Mesenchymal stem cell (in vitro differentiated cells and primary cell): ENCODE measurements at places on chromosomes 4 and X.

DNA sequence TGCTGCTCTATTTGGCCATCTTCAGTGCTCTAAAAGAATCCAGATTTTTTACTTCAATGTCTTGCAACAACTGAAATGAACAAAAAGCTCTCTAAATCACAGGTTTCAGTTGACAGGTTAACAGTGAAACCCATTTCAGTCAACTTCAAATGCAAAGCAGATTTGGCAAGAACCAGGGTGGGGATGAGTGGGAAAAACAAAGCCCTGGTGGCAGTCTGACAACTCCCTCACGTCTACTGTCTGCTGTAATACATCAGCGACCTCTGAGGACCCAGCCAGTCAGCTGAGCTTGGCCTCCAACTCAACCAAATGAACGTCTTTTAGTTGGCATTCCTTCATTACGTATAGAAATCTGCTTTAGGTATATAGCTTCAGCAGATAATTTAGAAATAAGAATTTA lies 95.8 kb downstream of the COL25A1 start:
- no peak for DNase-seq

DNA sequence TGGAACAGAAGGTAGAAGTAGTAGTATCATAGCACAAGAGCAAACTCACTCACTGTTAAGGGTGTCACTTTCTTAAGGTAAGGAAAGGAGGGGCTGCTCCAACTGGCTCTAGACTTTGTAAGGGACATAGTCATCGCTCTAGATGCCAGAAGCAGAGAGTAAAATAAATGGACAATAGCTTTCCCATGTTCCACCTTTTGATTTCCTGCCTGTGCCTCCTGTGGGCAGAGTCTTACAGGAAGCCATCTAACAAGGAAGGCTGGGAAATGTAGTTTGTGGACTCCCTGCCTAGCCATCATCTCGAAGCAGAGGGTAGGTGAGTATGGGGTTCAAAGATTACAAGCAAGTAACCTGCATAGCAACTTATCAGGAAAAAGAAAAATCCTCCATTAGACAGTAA lies 1.7 kb upstream of the METTL14 start:
- no peak for DNase-seq

DNA sequence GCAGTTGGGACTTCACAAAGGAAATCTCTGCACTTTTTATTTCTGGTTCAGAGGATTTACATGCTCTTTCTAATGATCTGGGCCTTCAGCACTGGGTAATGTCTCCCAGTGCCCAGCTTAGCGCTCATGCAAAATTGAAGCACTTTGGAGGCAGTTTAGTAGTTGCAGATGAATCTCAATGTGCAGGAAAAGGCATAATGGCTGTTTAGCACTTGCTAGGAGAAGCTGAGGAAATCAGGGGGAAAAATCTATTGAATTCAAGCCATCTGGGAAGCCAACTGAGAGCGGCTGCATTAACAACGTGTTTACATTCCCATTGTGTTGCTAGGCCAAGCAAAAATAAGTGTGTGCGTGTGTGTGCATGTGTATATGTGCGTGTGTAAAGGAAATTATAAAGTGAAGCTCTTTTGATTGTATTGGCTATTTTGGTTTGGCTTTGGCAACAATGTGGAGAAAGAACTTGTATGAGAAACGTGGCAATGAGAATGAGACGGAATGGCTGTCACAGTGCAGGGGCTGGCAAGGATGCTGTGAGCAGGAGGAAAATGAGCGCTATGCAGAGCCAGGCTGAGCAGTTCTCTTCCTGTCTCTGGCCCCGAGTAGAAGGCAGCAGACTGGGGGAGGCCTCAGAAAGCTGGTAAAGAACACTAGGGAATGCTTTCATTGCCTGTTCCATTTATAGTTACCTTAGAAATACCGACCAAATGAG lies 231.5 kb downstream of the UNC5C start:
- no peak for DNase-seq

- no peak for DNase-seq
These were observed 163.9 kb upstream of the ADGRL3 start for GRCh38 chr4:61036071-61036684.

DNA sequence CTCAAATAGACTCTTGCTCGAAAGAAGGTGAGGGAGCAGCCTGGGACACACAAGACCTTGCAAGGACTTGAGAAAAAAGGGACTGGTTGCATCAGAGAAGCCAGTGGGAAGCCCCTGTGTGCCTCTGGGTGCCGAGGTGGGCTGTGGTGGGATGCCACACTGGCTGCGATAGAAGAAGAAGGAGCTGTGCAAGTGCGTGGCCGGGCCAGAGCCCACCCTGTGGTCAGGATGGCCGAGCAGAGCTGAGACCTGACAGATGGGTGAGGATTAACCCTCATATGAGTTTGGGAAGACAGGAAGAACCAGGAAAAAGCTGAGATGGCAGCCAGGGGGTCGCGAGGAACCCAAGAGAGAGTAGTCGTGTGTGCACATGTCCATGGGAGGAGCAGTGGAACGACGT lies 44.6 kb upstream of the HGFAC start:
- no peak for DNase-seq

DNA sequence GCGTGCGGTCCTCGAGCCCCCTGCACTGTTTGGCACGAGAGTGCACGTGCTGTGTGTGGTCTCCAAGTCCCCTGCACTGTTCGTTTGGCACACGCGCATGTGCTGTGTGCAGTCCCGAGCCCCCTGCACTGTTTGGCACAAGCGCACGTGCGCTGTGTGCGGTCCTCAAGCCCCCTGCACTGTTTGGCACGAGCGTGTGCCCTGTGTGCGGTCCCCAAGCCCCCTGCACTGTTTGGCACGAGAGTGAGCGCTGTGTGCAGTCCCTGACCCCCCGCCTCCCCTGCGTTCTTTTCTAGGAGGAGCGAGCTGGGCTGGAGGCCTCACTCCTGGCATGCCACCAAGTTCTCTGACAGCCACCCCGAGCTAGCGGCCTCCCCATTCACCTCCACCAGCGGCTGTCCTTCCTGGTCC lies 76.5 kb upstream of the CLDN34 start:
- DNase-seq = no peak

GRCh38 chr4:165382640-165383039 lies 3.8 kb downstream of the CPE start:
- DNase-seq = no peak

DNA sequence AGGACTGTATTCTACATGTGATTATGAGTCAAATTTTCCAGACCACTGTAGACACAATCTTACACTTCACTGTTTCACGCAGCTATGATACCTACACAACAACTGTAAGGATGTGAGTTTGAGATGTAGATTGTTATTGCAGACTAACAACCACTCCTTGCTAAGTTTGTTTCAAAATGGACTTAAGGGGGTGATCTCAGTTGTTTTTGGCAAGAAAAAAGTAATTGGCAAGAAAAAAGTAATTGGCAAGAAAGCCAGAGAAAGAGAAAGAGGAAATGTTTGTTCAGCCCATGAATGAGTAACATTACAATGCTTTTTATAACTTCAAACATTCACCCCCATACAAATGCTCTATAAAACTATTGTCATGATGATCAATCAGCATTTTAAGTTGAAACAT lies 466.4 kb downstream of the DMD start:
- no peak for DNase-seq

GRCh38 chr4:171947400-171947799 lies 134.2 kb downstream of the GALNTL6 start:
- no peak for DNase-seq

DNA sequence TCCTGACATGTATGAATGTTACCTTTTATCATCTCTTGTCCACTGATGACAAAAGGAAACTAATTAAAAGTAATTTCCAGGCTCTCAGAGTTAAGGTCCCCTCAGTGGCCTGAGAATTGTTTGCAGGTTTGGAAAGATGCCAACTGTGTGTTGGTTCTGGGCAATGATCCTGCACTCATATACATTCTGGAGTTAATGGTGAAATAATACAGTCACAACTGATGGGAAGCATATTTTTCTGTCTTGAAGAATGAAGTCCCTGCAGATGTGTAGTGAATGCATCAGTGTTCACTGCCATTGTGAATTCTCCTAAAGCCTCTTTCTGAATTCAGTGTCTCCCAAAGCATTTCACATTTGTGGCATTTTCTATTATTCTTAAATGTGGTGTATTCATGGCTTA lies 238.1 kb upstream of the PPP1R2C start:
- no peak for DNase-seq

DNA sequence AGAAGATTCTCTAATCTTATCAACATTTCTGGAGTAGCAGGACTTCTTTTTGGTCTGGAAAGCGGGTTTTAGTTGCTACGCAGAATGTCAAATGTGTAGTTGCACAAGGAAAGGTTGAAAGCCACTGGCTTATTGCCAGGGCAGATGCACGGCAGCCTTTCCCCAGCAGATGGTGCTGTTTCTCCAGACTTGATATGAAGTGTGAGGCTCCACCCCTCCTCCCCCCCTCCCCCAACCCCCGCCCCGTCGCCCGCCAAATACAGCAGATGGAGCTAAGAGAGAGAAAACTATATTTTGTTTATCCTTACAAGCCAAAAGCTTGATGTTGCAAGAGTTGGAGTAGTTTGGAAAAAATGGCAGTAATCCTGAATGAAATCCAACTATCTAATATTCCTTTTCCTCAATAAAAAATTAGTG lies 32.0 kb downstream of the ENOPH1 start:
- DNase-seq = peak; percentile 82

DNA sequence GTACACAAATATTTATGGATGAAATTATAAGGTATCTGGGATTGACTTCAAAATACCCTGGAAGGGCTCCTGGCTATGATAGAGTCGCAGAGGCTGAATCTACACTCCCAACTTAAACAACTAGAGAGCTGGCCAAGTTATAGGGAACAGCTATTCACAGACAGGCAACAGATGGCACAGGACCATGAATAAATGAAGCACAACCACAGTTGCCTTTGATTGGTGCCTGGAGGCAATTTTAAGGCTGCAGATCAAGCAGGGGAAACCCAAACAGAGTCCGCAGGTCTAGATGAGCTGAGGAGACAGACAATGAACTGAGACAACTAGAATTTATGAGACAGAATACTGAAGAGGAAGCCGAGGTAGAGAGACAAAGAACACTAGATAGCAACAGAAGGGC lies 155.9 kb downstream of the EVC2 start:
- DNase-seq = no peak

- DNase-seq = peak; percentile 71
These were observed 98.8 kb upstream of the IQCM start for GRCh38 chr4:149914119-149915115.

DNA sequence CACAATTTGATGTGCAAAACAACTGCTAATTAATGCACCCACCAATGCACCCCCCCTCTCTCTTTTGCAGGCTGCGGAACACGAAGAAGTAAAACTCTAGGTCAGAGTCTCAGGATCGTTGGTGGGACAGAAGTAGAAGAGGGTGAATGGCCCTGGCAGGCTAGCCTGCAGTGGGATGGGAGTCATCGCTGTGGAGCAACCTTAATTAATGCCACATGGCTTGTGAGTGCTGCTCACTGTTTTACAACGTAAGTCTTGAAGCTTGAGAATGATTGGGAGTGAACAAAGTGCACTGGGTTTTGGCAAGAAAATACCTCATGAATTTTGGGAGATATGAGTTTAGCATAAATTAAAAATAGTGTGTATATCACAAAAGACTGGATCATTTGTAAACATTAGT lies 28.9 kb downstream of the TMPRSS11E start:
- DNase-seq = no peak

DNA sequence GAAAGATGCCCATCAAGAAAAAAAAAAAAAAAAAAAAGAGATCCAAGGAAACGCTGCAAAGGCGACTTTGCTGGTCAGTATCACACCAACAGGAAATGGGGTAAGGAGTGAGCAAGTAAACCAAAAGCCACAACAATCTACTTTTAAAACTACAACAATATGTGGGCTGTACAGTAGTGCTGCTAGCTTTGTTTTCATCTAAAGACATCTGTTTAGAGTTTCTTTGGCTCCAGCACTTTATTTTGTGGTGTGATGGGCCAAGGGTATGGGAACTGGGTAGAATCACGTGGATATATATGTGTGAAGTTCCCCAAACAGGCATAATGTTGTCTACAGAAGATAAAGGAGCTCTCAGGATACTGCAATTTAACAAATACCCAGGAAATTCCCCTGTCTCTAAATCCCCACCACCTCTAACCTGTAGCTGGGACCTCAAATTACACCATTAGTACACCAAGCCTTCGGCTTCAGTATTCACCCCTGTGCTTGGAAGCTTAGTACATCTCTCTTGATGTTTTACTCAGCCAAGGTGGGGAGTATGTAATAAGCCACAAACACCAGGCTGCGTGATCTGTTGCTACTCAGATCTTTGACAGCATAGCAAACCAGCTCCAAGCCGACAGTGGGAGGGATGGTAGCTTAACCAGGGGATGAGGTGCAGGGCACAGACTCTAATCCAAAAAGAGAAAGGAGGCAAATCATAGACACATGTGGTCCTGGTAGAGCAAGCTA lies 207.9 kb downstream of the HS6ST2 start:
- DNase-seq = peak; percentile 3

GRCh38 chr4:109410776-109411175 lies 22.8 kb upstream of the SEC24B start:
- no peak for DNase-seq

GRCh38 chr4:168099195-168099594 lies 6.9 kb downstream of the ANXA10 start:
- DNase-seq = no peak

DNA sequence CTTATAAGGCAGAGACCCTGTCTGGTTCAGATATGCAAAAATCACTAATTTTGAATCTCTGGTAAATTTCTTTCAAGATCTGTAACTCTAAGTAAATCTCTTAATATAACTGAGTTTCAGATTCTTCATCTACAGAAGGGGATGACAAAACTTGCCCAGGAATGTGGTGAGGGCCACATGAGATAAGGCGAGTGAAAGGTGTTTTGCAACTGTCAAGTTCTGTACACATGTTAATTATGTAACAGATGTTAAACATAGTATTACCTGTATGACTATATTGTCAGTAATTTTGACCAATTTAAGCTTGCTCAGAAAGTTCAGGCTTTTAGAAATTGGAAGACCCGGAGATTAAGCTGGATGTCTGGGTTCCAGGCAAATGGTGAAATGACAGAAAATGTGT lies 549 bp upstream of the GLRB start:
- DNase-seq = no peak

DNA sequence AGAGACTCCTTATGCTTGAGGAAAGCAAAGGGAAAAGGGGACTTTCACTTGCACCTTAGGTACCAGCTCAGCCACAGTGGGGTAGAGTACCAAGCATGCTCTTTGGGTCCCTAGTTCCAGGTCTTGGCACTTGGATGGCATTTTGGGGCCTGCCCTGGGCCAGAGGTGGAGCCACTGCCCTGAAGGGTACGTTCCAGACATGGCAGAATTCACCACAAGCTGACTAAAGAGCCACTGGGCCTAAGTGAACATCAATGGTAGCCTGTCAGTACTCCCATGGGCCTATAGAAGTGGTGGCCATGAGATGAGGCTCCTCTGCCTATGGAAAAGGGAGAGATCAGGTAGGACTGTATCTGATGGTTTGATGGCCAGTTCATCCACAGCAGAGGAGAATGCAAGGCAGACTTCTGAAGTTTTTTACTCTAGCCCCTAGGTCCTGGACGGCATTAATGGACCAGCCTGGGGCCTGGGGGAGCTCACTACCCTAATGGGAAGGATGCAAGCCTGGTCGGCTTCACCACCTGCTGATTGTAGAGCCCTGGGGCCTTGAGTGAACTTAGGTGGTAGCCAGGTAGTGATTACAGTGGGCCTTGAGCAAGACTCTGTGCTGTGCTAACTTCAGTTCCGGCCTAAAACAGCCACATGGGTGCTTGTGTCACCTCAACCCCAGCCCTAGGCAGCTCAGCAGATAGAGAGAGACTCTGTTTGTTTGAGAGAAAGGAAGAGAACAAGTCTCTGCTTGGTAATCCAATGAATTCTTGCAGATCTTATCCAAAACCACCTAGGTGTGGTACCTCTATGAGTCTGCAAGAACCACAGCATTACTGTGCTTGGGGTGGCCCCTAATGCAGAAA lies 19.8 kb upstream of the HSFX4 start:
- DNase-seq = no peak
